Left cardiac atrium (tissue), 4 donors: ENCODE measurements at places on chromosomes 12 and 14. TPM values are rescaled to one million over a fixed set of nuclear protein-coding genes. Genes with fewer than 3 reads are reported as not detected.
A peak's percentile ranks its signal among the peaks of the same experiment; 100 is the strongest.

KRT82 gene
- not detected for total RNA-seq

MIA2 gene
- total RNA-seq = 20.2 TPM

RBMS2 gene
- 40.7 TPM for total RNA-seq

FAM181A gene
- not detected for total RNA-seq

PRIM1 gene
- total RNA-seq = 2.7 TPM

DNA sequence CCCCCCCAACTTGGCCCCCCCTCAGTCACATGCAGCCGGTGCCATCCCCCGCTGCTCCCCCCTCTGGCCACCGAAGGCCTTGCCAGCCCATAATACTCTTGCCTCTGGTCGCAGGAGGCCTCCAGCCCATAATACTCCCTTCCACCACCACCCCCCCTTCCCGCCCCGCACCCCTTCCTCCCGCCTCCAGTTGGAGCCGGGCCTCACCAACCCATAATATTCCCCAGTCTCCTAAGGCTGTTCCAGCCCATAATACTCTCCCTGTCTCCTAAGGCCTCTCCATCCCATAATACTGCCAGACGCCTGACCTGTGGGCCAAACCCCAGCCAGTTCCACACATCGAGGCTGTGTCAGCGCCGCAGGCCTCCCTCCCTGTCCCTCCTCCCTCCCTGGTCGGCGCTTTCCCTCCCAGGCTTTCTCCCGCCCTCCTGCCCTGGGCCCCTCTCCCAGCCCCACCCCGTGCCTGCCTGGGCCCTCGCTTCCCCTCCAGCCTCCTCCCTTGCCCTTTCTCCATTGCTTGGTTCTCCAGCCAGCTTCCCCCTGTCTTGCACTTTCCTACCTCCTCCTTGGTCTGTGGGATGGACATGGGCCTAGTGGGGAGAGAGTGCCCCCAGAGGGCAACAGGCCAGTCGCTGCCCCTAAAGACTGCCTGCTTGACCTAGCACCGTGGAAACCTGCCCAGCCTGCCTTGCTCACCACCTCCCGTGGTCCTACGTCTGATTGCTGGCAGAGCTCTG is 6.8 kb upstream of the CHD4 start:
- peak; percentile 91 for DNase-seq

- no peak for DNase-seq
Observed at GRCh38 chr12:44915958-44916357, 39.8 kb upstream of the NELL2 start.

DNA sequence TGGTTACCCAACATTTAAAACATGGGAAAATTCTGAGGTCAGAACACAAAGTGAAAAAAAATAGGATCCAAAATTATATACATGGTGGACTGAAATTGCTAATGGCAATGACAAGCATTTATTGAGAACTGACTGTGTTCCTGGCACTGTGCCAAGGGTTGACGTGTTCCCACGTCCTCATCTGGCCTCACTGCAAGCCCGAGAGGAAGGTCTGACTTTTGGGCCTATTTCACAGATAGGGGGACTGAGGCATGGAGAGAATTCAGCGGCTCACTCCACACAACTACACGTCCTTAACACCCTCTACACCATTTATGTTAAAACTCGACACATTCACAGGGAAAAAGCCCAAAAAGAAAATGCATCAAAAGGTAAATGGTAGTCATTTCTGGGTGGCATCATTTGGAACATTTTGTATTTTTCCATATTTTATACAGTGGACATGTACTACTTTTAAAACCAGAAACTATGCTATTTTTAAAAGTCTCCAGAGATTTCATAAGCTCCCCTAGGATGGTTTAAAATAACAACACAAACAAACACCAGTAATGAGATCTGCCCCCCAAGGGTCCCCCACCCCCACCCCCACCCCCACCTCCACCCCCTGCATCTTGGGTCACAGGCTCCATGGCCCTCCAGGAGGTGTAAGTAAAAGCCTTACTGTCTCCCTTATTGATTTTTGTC is 27.7 kb downstream of the CLMN start:
- peak; percentile 80 for DNase-seq

DNA sequence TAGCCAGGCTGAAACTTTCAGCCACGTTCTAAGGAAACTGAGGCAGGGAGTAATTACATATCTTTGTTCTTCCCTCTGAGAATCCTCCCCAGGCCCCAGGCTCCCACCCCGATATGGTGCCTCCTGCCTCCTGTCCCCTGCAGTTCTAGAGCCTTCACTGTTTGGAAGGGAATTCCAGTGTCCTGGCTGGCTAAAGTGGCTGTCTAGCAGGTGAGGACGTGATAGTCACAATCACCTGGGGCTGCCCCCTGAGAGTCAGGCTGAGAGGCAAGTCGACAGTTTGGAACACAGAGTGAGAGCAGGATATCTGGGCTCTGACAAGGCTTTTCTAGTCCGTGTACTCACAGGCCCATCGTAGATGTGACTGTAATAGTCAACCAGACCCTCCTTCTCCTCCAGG is 6.3 kb upstream of the RPAP3 start:
- DNase-seq = no peak

DNA sequence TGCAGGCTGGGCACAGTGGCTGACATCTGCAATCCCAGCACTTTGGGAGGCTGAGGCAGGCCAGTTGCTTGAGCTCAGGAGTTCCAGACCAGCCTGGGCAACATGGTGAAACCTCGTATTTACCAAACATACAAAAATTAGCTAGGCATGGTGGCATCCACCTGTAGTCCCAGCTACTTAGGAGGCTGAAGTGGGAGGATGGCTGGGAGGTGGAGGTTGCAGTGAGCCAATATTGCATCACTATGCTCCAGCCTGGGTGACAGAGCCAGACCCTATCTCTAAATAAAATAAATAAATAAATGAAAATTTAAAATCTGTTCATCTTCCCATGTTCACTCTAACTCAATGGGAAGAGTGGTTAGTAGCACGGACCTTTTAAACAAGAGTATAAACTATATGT is 71.2 kb downstream of the ELK3 start:
- no peak for DNase-seq

DNA sequence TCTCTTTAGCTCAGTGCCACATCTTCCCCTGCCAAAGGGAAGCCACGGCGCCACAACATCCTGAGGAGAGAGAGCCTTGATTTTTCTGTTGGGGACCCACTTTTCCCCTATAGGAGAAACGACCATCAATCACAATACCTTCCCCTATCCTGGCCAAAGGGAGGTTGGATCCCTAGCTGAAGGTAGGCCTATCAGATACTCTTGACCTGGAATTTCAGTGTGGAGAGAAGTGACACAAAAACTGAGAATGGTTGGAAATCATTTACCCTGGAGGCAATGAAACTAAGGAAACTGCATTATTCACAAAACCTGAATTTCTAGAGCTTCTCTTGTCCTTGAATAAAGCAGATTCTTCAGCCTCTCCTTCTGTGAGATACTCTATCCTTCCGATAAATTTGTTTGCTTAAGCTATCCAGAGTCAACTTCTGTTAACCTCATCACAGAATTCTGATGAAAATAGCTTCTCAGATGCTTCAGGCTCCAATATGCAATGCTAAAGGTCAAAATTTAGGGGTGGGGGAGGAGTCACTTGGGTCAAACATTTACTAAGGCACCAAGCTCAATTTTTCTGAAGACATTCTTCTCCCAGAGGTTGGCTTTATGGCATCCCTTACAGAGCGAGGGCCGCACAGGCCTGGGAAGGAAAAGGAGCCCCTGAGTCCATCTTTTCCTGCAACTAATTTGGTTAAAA is 27.0 kb upstream of the DUSP6 start:
- DNase-seq = no peak

- DNase-seq = peak; percentile 57
Observed at GRCh38 chr12:124804011-124804621, 59.5 kb downstream of the SCARB1 start.

DNA sequence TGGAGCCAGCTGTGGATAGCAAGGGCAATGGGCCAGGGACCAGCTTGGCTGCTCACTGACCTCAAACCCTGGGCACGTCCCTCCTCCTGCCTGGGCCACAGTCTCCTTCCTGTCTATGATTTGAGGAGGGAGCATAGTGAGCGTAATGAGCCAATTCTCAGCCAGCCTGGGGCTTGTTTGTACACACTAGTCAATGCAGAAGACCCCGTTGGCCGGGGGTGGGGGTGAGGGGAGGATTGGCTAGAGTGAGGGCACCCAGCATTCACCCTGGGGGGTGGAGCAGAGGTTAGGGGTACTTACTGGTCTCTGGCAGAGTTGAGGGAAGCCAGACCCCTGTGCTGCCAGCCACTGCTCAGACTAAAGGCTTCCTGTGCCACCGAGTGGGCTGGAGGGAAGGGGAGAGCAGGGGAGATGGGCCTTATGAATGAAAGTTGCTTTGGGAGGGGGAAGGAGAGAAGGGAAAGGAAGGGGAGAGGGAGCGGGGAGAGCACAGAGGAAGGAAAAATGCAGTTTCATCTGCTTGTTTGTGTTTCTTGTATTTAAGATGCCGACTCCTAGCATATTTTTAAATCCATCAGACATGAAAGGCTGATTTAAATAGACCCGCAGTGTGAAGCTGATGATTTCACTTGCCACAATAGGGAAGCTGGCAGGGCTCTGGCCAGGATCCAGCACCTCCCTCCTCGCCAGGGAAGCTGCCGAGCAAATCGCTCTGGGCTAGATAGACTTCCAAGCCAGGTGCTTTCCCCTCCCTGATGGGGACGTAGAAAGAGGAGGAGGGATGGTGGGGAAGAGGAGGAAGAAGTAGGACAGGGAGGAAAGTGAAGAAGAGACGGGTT is 114.0 kb downstream of the PRMT8 start:
- peak; percentile 72 for DNase-seq
